Fibroblast of lung (primary cell): ENCODE measurements at places on chromosomes 13 and 19. TPM values are rescaled to one million over a fixed set of nuclear protein-coding genes. Genes with fewer than 3 reads are reported as not detected.

Gene C13orf46
- 0.26 and 0.50 TPM in 2 replicates for total RNA-seq

Gene PLPP2
- 10.0 and 26.6 TPM in 2 replicates for total RNA-seq

Gene ZNF586
- total RNA-seq: 14.9 and 16.8 TPM in 2 replicates

DNA sequence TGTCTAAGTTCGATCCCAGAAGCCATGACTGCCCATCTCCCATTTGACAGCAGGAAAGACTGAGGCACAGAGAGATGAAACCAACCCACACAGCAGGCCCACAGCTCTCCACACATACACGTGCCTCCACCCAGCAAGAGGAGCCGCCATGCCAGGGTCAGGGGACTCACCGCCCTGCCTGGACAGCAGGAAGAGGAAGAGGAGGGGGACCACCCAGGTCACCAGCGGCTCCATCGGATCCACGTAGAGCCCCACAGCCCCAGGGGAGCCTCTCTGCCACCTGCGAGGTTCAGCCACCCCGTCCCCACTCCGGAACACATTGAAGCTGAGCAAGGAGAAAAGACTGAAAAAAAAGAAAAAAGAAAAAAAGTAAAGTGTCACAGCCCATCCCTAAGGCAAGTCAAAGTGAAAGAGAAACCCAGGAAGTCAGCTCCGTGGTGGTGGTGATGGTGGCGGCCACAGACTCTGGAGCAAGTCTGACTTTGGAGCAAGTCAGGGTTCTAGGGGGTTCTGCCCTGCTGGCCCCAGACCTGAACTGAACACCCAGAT, at the start of gene IL12RB1:
Gene IL12RB1, minus strand, starts transcription at position 345 of the 549 bp plus-strand sequence. Its CDS starts 111 bp downstream, at position 234.
- H3K27me3 ChIP-seq: peaks cover 3% of the 10 kb centered on the region
- H3K4me1 ChIP-seq: no peaks in the 10 kb centered on the region
- peak within 1 kb of the TSS; percentile 2 for H3K27ac ChIP-seq
- H3K4me3 ChIP-seq: peak within 1 kb of the TSS; percentile 14
- no peak for DNase-seq
- no peaks in the 10 kb centered on the region for H3K36me3 ChIP-seq

DNA sequence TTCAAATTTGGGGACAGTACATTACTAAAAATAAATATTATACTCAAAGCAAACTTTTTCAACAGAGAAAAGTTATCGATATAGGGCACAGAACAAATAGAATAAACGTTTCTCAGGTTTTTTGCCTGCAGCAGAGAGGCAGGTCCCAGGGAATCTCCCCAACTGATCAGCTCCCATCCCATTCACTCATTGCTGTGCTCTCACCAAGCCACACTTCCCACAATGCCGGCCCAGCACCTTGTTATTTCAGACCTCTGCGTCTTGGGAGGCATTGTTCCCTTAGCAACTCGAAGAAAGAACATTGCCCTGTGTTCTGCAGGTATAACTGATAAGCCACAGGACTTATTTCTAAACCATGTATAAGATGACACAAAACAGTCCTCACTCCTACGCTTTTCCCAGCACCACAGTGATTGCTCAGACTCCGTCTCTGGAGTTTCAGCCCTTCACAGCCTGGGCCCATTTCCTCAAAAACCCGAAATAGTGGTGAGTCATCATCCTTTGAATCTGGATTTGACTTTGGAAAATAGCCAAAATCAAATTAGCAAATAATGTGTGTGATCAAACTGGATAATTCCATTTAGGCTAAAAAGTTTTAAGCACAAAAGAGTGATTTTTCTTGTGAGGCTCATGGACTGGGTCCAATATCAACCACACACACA, 100.4 kb downstream of the DCLK1 start:
- peak; percentile 85 for DNase-seq
- H3K4me3 ChIP-seq: no peak overlapping the region
- peaks cover 2% of the 10 kb centered on the region for H3K4me1 ChIP-seq

GRCh38 chr13:20980430-20980829, 77.9 kb upstream of the XPO4 start:
- H3K27me3 ChIP-seq: no peaks in the 10 kb centered on the region
- H3K36me3 ChIP-seq: peaks cover 24% of the 10 kb centered on the region
- no peak overlapping the region for H3K27ac ChIP-seq

DNA sequence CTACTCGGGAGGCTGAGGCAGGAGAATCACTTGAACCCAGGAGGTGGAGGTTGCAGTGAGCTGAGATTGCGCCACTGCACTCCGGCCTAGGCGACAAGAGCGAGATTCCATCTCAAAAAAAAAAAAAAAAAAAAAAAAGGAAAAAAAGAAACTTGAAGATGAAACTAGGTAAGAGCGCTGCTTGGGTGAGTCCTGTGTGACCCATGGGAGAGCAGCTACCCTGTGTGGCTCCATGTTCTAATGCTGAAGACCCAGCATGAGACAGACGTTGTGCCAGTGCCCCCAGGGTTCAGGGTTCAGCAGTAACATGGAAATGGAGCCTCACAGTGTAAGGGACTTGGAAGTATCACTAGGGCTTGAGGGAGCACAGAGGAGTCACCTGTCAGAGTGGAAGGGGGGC, 5.9 kb downstream of the ZNF784 start:
- peaks cover 3% of the 10 kb centered on the region for H3K4me1 ChIP-seq
- peaks cover 31% of the 10 kb centered on the region for H3K36me3 ChIP-seq
- no peak overlapping the region for H3K4me3 ChIP-seq
- no peak for DNase-seq

DNA sequence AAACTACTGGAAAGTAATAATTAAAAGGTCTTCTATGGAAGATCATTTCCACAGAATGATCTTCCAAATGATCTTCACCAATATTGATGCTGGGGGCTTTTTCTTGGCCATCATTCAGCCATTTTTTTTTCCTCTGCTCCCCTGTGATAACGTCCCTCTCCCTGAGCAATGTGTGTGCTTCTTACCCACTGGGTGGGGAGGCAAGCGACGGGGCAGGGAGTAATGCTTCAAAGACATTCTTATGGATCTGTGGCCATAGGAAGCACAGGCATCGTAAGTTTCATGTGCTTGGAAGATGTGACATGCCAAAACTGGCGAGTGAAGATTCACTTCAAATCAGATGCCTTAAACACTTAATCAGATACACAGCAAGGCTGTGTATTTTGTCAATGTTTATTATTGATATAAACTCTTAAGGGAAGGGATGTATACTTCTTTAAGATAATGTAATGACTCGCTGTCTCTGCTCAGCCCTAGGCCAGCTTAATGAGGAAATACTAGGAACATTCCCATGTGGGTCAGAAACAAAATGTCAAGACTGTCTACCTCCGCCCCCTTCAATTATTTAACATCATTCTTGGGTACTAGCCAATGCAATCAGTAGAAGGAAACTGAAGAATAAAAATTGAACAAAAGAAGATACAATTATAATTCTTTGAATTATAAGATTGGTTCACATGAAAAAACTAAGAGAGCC, 34.1 kb upstream of the SERPINE3 start:
- H3K4me1 ChIP-seq: no peaks in the 10 kb centered on the region
- no peak overlapping the region for H3K27ac ChIP-seq
- peaks cover 5% of the 10 kb centered on the region for H3K27me3 ChIP-seq
- no peak overlapping the region for H3K4me3 ChIP-seq
- DNase-seq: no peak
- no peaks in the 10 kb centered on the region for H3K36me3 ChIP-seq
